ENCODE measurements at places on chromosomes 3 and 15. TPM values are rescaled to one million over a fixed set of nuclear protein-coding genes. Genes with fewer than 3 reads are reported as not detected.

TNFAIP8L3 gene
- 0.09 TPM for total RNA-seq

- no peak for DNase-seq
Observed at GRCh38 chr3:13871791-13872190, 8.1 kb downstream of the WNT7A start.

DNA sequence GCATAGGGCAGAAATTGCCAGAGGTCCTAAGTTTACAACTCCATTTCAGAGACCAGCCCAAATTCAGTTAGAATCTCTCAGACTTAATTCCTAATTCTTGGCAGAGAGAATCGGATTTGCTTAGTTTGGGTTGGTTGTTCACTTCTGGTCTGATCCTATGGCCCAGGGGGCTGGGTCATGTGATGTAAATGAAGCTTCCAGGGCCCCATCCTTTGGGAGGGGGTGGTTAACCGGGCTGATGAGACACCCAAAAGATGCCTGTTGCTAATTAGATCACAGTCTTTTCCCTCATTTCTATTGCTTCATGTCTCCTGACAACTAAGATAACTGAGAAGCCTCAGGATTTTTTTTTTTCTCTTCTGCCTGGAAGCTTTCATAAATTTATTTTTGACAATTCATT, 11.1 kb upstream of the ZNF620 start:
- no peak for DNase-seq

DNA sequence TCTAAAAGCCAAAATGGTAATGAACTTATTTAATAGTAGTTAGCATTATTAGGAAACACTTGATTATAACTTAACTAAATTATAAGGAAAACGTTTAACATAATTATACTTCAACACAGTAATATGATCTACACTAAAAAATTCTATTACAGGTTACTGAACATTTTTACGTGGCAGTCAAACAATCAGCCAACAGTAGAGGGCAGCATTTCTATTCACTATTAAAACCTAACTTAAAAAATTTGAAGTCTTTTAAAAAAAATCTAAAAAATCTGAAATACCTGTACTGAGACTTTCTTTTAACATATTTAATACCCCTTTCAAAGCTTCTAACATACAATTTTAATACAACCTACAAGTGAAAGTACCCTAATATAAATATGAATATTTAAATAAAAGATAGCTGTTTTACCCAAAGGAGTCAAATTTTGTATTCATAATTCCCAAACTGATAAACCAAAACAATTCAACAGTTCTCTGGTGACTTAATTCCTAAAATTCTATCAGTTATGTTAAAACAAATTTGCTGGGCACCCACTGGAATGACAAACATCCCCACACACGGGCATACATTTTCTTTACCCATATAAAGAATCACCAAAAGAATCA, 41.5 kb downstream of the DLG1 start:
- DNase-seq = no peak

DNA sequence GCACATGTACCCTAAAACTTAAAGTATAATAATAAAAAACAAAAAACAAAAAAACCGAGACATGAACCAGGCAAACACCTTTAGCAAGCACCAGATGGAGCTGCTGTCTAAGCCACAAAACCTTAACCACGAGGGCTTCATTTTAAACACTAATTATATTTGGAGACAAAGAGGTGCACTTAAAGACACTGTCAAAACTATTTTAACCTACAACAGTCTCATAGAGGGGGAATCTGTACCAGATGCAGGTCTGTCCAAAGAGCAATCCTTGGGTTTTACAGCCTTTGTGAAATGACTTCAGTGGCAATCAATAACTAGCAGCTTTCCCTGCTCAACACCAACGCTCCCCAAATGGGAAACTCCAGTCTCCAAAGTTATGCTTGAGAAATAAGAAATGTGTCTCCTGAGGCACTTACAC, 115.7 kb upstream of the TSPAN3 start:
- DNase-seq = no peak

GRCh38 chr15:64067564-64068030, 21.3 kb upstream of the DAPK2 start:
- peak; percentile 80 for DNase-seq
